ENCODE measurements at places on chromosomes 1 and 21. TPM values are rescaled to one million over a fixed set of nuclear protein-coding genes. Genes with fewer than 3 reads are reported as not detected.

FAM76A gene
- 30.6 TPM for total RNA-seq

COL16A1 gene
- total RNA-seq = 158 TPM

SELENON gene
- 33.7 TPM for total RNA-seq

- DNase-seq = no peak
Measured at GRCh38 chr1:212367474-212368072, 47.1 kb downstream of the PACC1 start.

DENND1B gene
- total RNA-seq = 22.4 TPM

VWA5B1 gene
- not detected for total RNA-seq

- no peak for DNase-seq
Measured at GRCh38 chr1:51705035-51705434, 88.1 kb downstream of the OSBPL9 start.

CCT8 gene
- total RNA-seq = 163 TPM

- DNase-seq = no peak
Measured at GRCh38 chr1:170587253-170587593, 55.3 kb downstream of the GORAB start.

- DNase-seq = peak; percentile 93
Measured at GRCh38 chr1:53508991-53509666, 49.9 kb downstream of the DMRTB1 start.

DNA sequence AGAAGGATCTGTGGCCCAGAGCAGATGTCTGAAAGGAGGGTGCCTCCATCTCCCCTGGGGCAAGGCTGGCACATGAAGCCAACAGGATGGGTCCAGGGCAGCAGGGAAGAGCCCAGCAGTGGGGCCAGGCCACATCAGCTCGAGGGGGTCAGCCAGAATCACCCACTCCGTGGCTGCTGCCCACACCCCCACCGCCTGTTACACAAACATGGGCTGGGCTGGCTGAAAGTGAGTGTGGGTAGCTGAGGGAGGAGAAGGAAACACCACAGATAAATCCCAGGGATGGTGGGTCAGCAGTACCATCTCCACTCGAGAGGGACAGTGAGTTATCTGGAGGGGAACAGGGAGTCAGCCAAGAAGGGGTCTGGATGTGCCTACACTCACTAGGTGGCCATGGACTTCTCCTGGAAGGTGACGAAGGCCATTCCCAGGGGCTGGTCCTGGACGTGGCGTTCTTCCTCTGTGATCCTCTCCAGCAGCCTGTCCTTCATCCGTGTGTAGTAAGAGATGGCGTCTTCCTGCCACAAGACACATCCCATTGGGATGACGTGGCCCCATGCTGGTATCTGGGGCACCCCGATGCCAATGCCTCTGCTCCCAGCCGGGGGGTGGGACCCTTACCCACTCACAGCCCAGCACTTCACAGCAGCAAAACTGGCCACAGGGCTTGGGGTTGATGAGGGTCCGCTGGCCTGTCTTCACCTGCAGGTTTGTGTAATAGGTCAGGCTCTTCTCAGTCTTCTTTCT is 20.2 kb downstream of the TMEM63A start:
- DNase-seq = peak; percentile 23

DNA sequence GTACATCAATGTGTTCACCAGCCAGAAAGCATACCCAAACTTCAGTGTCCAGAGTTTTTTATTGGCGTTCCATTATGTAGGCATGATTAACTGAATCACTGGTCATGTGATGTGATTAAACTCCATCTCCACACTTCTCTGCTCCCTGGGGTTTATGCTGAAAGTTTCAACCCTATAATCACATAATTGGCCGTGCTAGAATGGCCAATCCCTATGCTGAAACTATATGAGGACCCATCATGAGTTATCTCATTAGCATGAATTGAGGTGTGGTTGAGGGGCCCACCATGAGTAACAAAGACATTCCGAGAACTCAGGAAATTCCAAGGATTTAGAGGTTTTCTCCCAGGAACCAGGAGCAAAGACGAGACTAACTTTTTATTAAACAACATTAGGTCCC is 31.8 kb upstream of the FBXO28 start:
- DNase-seq = no peak

DNA sequence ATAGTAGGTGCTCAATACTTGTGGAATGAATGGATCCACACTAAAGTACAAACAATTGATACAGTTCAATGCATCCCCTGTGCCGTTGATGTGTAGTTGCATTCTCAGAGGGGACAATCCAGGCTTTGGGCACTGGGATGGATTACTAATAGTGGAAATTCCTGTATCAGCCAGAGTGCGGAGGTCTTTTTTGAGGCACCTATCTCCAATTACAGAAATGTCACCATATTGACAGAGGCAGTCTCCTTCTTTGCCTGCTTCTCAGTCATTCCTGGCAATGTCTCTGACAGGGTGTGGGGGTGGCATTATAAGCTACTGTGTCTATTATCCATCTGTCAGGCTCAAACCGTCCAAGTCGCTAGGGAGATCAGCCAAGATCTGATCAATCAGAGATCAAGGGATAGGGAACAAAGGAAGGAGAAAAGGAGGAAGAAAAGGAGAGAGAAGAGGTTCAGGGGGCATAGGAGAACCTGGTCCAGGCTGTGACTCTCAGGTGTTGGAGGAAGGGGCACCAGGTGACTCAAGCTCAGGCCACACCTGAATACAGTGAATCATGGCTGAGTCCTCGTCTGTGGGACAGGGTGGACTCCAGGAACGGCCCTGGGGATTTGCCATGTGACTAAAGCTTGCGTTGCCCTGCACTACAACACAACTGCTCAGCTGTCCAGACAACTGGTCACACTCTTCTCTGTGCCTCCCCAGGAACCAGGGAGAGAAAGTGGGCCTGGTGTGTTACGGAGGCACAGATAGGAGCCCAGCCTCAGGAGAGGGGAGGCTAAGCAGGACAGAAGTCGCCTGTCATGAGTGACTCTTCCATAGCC is 3.4 kb upstream of the LAMB3 start:
- no peak for DNase-seq

DMRTA2 gene
- total RNA-seq = under 0.01 TPM

DNMT3L gene
- total RNA-seq = not detected

GRCh38 chr1:161100556-161100955 is 2.4 kb downstream of the KLHDC9 start:
- no peak for DNase-seq

- no peak for DNase-seq
Measured at GRCh38 chr1:190747704-190748103, 270.0 kb upstream of the BRINP3 start.

AMY1A gene
- not detected for total RNA-seq

SPRR2F gene
- total RNA-seq = not detected

- DNase-seq = peak; percentile 97
Measured at GRCh38 chr1:110207831-110208230, 2.3 kb upstream of the KCNC4 start.

MNDA gene
- total RNA-seq = under 0.01 TPM

GRCh38 chr1:167815650-167816049 is 93.9 kb downstream of the MPZL1 start:
- no peak for DNase-seq

DNA sequence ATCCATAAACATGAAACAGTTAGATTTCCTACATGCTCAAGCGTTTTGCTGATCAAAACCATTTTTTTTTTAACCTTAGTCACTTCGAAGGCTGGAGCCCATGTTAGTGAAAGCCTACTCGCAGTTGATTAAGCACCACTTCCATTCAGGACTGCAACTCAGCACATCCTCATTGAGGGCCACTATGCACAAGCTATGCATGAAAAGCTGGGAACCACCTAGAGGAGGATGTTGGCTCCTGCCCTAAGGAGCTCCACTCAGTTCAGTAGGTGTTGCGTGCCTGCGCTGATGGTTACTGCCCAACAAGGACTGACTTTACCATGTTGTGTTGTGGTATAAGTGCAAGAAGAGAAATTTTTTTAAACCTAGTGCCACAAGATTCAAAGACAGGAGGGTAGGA is 181.4 kb upstream of the L1TD1 start:
- DNase-seq = peak; percentile 23

OPRD1 gene
- total RNA-seq = not detected

CD53 gene
- total RNA-seq = 0.29 TPM

DNA sequence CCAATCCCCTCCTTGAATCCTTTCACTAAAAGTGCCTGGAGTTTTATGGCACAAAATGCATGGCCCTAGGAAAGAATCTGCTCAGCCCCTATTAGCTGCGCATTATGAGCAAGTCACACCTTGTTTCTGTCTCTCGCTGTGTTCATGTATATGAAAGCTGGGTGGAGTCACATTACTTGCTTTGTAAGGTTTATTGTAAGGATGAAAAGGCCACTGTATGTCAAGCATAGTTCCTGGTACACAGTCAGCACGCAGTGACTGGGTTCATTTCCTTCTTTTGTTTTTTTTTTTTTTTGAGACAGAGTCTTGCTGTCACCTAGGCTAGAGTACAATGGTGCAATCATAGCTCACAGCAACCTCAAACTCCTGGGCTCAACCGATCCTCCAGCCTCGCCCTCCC is 6.7 kb upstream of the SLC9A1 start:
- no peak for DNase-seq

- DNase-seq = no peak
Measured at GRCh38 chr1:234916840-234917239, 211.8 kb downstream of the TOMM20 start.

DNA sequence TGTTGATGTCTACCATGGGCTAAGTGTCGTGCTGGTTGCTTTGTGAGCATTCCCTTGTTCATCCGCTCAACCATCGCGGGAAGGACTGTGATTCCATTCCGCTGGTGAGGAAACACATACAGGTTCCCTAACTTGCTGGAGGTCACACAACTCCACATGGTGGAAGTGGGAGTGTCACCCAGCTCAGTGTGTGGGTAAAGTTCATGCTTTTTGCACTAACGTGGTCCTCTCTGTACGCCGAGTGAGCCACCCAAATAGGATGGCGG is 4.0 kb upstream of the CLDN19 start:
- no peak for DNase-seq

ANGPTL1 gene
- total RNA-seq = 12.1 TPM

DNA sequence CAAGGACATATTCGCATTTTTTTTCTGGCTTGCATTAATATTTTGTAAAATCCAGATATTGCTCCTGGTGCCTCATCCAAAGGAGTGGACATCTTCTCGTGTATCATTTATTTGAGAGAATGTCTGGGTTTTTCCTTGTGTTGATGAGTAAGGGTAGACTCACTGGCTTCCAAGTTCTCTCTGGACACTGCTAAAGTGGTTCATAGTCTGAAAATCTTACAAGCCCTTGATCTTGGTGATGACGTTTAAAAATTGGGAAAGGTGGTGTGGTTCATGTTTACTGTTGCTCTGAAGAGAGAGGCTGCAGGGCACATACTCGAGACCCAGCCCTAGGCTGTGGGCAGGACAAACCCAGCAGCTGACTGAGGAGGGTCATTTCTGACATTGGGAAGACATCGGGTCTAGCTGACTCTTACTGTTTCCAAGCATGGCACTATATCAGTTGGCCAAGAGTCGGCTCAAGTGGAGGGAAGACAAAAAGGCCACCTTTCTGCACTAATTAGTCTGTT is 296.2 kb downstream of the LMX1A start:
- DNase-seq = no peak

OR14K1 gene
- 0.36 TPM for total RNA-seq

CD1D gene
- under 0.01 TPM for total RNA-seq

DNA sequence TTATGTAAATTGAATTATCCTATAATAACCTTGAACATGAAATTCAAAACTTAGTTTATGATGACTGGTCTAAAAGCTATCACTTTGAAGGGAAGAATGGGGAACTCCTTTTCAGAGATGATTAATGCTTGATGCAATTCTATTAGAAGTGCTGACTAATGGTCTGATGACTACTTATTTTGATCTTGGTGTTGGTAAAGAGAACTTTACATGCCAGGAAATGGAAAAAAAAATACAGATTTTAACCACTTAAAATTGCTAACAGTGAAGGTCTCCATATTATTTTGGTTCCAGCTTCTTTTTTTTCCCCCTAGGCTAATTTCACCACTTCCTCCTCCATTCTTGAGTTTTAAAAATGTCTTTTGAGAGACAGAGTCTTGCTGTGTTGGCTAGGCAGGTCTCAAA is 22.9 kb downstream of the S1PR1 start:
- DNase-seq = peak; percentile 61

GRCh38 chr1:208145167-208145566 is 99.0 kb downstream of the PLXNA2 start:
- no peak for DNase-seq
